Stimulated activated CD8-positive, alpha-beta memory T cell treated with anti-CD3 and anti-CD28 coated beads, Interleukin-15, amount 100 ng/mL, for 1 hour (primary cell): ENCODE measurements at places on chromosomes 6 and 20.

DNA sequence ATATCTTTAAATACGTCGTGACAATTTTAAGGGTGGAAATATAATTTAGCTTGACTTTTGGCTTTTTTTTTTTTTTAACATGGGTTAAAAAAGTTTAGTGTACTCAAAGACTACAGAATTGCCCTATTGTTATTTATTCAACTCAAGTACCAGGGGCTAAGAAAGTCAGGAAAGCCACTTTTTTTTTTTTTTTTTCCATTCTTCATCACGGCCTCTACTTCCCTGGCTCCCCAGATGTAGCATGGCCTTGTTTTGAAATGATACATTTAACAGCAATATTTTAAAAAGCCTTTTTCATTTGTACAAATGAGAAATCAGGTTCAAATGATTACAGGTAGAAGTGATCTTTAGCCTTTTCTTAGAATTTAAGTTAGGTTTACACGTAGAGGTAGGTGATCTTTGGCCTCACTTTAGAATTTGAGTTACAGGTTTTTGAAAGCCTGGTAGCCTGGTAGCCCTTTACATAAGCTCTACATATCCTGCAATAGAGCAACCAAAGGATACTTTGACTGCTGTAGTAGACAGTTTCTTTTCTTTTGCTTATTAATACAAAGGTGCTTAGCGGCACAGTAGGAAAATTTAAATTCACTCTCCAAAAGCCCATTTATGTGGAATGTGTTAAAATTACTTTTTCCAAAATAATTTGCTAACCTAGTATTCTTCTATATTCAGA, 160.5 kb upstream of the MMS22L start:
- no peak for DNase-seq

GRCh38 chr6:137095651-137096238, 51.0 kb upstream of the IL20RA start:
- no peak for DNase-seq

- no peak for DNase-seq
Observed at GRCh38 chr6:153947808-153948447, 91.1 kb upstream of the OPRM1 start.

DNA sequence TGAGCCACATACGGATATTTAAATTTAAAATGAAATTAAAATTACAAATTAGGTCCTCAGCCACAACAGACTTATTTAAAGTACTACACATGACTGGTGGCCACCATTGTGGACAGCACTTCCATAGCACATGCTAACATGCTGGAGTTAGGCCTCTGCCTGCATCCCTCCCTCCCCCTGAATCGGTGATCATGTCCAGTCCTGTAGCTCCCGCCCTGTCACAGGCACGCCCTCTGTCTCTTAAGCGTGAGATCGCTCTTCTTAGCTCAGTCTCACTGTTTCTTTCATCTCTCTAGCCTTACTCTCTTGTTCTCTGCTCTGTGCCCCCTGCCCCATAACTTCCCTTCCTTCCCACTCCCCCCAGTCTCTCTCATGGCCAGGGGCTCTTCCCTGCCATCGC, 28.9 kb downstream of the ELMO2 start:
- no peak for DNase-seq

DNA sequence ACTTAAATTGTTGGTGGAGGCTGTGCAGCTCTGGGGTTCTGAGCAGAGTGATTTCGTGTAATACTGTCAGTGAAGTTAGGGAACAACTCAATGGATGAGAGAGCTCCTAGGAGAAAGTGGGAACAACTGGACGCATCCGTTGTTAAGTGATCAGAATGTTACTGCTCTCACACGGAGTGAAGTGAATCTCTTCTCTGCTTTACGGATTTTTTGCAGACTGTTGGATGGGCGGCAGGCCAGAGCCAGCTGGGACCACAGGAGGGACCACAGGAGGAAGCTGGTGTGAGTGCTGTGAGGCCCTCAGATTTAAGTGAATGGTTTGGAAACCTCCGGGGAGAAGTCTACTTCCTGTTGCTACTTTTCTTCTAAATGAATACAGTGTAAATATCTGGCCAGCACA, 23.7 kb upstream of the PPP1R14C start:
- no peak for DNase-seq
